ENCODE measurements at places on chromosomes 2 and 18.

DNA sequence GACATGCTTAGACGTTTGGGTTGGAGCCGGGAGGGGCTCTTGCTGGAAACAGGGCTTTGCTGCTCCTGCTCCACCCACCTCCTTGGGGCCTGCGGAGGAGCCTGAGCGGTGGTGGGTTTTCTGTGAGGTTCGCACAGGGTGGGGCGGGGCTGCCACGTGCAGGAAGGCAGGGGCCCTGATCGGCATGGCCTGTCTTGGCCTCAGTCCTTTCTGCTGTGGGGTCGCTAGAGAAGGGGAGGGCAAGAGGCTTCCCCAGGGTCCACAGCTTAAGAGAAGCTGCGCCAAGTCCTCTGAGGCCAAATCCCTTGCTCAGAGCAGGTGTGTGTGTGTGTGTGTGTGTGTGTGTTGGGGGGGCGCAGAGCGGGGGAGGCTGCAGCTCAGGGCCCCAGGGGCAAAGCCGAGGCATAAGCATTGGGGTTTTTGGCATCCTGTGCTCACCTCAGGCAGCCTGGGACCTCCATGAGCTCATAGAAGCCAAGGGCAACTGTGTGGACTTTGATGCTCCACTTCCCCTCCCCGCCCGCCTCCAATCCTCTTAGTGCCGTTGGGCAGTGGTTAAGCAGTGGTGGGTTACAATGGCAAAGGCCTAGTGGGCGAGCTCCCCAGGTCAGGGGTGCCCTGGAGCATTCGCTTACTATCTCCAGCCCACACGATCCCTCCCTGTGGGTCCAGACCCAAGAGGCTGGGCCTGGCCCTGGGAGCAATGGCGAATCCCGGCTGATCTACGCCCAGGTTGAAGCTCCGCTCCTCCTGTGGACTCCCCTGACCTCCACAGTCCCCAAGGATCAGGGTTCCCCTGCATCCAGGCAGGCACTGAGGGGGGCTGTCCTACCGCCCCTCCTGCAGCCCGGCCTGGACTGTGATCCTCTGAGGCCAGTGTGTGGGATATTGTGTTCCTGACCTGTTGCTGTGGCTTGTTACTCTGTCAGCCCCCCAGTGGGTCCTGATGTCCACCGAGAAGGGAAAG is 28.9 kb downstream of the TOGARAM2 start:
- no peak for DNase-seq

GRCh38 chr2:150946831-150947230 is 314.8 kb downstream of the RBM43 start:
- DNase-seq: no peak

- no peak for DNase-seq
Observed at GRCh38 chr18:55384551-55385275, 203.3 kb downstream of the TCF4 start.

GRCh38 chr18:9796935-9797549 is 88.7 kb upstream of the TXNDC2 start:
- no peak for DNase-seq

- DNase-seq: no peak
Observed at GRCh38 chr2:160970052-160970965, 189.9 kb upstream of the TANK start.

DNA sequence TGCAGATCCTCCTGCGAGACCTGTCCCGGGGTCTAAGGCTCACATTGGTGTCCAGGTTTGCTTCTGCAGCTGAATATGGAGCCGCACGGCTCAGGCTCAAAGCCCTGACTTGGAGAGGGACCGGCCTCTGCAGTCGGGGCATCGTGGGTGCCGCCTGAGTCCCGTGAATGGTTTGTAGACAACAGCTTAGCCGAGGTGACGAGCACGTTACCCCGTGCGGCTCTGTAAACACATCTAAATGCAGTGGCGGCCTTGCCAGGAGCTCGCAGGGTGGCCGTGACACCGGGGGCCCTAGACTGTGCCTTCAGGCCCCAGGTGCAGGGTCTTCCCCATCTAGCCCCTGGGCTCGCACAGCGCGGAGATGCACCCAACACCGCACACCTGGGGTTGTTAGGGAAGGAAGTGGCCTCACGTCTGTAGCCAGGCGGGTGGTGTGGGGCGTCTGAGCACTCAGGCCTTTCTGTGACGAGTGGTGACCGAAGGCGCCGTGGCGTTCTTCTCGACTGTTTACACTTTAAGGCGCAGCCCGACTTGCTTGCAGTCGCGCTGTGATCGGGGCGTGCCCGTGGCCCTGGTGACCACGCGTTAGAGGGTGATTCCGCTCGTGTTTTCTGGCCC is 91.6 kb downstream of the NFATC1 start:
- DNase-seq: no peak
